ENCODE measurements at places on chromosomes 7 and 10.

DNA sequence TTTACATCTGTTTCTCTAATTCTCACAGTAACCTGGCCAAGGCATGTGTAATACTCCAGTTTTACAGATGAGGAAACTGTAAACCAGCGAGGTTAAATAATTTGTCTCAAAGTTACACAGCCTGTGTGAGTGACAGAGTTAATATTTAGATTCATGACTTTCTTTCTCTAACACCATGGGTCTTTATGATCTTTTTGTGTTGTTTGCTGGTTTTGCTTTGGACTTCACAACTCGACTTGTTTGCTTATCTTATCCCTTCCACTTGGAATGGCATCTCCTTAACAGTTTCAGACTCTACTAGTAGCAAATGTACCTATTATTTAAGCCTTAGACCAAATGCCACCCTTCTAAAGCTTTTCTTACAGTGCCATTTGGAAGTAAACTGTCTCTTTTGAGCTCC is 34.4 kb downstream of the MXI1 start:
- DNase-seq, result peak; percentile 68

DNA sequence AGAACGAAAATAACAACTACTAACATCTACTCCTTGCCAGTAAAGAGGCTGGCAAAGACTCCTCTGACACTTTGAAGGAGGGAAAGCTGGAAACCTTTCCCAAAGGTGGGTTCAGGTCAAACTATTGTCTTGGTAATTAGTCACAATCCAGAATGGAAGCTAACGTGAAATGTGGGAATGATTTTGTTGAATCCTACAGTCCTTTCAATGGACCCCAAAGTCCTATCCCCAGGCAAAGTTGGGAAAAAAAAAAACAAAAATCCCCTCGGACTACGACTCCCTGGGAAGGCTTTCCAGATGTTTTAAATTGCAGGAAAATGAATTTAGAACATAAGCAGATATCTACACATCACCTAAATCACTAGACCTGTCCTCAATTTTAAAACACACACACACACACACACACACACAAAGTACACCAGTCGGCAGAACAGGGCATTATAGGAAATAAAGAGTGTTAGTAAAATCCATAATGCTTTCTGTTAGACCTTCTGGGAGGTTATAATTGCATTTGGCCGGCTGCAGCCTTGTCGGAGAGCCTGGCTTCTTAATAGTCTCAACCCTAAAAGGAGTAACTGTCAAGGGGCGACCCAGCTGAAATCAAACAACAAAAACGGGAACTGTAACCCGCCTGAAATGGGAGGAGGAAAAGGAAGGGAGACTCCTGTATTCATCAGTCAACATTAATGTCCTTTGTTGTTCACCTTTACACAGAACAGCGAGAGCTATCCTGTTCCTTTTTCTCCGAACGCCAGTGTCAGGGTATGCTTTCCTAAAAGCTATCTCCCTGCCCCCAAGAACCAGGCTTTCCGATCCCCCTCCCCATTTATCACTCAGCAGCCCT is 1.5 kb downstream of the DOCK4 start:
- peak; percentile 23 for DNase-seq

GRCh38 chr7:34389332-34390078 is 268.5 kb upstream of the NPSR1 start:
- DNase-seq, result no peak

GRCh38 chr7:24301703-24302102 is 17.7 kb downstream of the NPY start:
- no peak for DNase-seq

DNA sequence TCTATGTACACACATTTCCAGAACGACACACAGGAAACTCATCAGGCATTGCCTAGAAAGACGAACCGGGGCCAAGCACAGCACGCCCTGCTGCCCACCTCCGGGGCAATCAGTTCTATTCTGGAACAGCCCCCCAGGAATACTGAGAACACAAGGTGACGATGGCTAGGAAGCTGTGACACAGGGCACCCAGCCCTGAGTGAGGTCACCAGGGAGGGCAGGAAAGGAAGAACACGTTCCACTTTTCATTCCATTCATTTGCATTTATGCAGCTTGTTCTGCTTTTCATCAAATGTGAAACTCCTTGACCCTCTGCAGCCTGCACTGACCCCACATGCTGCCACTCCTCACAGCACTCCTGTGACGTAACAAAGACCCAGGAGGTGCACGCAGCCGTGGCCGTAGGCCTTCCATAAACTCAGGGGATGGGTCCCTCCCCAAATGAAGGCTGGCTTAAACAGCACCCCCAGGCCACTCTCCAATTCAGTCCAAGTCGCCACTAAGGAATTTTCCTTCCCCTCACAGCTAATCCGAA is 28.9 kb downstream of the MAD1L1 start:
- no peak for DNase-seq

DNA sequence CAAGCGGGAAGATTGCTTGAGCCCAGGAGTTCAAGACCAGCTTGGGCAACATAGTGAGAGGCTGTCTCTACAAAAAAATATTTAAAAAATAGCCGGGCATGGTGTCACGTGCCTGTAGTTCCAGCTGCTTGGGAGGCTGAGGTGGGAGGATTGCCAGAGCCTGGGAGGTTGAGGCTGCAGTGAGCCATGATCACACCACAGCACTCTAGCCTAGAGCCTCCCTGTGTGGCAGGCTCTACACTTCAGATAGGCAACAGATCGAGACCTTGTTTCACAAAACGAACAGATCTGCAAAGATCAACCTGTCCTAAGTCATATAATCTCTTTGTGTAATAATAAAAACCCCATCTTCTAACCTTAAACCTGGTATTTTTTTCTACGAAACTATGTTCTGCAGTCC is 76.8 kb downstream of the PTEN start:
- DNase-seq, result no peak

DNA sequence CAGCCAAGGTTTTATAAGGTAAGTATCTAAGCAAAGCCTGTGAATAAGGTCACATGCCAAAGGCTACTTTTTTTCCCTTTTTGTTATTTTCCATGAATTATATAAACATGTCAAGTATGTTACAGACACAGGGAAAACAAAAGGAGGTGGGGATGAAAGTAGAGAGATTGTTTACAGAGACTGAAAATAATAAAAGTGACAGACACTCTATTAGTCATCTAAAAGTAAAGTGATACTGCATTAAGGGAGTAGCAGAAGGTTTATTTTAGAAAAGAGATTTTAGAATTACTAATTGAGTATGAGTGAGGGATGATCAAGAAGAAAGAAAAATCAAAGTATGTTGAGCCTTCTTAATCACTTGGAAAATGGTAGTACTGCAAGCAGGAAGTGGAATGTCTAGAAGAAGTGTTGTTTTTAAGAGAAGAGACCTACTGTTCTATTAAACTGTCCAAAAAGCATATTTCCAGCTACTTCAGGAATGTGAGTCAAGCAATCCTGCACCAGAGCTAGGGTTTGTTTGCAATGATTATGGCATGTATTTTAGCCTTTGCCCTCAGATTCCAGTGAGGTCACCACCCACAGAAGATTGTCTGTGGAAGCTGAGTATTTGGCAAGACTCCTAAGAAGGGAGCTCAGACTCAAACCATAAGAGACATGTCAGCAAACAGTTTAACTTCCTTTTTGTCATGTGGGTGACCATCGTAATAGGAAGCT is 177.9 kb upstream of the PLXDC2 start:
- no peak for DNase-seq

- no peak for DNase-seq
These were observed 21.8 kb downstream of the PWWP2B start for GRCh38 chr10:132418527-132419416.

GRCh38 chr10:98246911-98247805 is 20.8 kb downstream of the LOXL4 start:
- no peak for DNase-seq

DNA sequence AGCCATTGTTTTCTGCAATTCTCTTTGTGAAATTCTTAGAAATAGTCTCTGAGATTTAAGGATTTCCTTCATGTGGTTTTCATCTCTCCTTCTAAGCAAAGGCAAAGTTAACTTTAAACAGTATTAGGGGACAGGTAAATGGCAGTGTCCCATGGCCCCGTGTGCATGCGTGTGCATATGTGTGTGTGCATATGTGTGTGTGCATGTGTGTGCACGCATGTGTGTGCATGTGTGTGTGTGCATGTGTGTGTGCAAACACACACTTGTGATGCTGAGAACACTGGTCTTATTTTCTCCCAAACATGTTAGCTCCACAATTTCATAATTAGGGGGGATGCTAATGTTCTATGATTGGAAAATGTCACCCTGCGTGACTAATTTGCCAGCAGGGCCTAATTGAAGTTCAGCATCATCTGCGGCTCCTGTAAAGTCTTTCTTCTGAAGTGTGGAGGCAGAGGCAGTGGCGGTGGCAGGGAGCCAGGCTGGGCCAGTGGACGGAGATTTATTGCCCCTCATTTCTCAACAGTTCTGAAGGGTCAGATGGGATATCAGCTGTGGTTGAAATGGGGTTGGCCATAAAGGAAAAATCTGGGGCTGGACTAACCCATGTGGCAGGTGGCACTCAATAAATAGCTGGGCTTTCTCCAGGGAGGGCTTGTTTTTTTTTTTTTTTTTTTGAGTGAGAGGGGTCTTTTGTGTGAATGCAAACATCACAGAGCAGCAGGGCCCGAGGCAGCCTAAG is 289.3 kb upstream of the PODXL start:
- no peak for DNase-seq

DNA sequence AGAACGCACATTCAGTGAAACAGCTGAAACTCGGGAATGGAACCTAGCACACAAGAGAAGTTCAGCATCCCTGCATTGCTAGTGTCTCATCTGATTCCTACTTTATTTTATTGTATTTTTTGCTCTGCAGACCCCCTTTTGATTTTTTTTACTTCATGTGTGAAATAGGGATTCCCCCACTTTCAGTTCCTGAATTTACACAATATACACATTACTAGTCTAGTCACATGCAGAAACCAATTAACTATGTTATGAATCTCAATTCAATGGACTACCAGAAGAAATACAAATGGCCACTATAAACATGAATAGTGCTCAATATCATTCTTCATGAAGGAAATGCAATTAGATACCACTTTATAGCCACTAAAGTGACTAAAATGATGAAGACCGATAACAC is 386.1 kb upstream of the COBL start:
- no peak for DNase-seq
